Activated naive CD8-positive, alpha-beta T cell treated with anti-CD3 and anti-CD28 coated beads, Interleukin-2, amount 50 U/mL, for 24 hours (primary cell): ENCODE measurements at places on chromosomes 7 and 10.

- DNase-seq = peak; percentile 76
Observed at GRCh38 chr7:106153891-106154449, 41.9 kb upstream of the SYPL1 start.

DNA sequence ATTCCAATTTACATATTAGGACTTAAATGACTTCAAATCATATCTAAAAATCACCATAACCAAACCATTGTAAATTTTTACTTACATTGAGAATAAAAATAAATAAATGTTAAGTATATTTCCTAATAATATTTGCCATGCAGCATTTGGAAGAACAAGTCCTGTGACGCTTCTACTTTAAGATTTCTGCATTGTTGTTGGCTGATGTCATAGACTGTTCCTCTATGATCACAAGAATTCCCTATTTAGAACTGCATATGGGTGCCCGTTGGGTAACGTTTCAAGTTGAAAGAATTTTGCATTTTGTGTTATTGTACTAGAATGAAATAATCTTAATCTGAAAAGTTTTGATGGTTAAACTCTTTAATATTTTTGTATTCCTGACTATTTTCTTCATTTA is 5.1 kb upstream of the ITGB1 start:
- DNase-seq = no peak

DNA sequence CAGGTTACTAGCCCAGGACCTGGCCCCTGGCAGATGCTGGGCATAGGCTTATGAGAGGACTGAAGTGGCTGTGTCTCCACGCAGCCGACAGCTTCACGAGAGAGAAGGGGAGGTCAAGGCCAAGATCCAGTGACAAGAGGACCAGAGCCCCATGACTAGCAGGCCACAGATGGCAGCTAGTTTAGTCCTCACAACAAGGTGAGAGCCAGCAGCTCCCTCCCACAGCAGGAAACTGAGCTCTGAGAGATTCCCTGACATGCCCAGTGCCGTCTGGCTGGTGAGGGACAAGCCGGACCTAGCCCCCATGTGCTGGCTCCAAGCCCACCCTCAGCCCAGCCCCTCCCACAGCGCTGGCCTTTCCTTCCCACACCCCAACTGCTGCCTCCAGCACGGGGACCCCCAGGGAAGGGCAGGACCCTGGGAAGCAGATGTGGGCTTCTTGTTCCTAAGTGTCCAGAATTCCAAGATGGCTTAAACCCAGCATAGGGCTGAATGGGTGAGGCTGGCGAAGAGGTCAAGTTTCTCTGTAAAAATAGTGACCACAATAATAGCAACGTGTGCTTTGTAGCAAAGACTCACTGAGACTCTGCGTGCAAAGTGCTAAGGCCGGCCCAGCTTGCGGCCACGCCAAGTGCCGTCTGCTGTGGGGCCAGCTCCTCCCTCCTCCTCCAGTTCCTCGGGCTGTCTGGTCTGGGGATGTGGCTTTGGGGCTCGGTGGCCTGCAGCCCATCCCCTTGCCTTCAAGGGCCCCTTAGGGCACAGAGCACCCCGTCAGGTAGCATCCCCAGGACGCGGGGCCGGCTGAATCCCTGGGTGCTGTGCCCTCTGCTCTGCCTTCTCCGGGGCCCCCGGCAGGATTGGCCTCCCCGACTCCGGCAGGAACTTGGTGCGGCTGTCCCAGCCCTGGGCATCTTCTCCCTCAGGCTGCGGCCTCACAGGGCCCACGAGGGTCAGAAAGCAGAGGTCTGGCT is 7.8 kb upstream of the FAM20C start:
- DNase-seq = no peak

DNA sequence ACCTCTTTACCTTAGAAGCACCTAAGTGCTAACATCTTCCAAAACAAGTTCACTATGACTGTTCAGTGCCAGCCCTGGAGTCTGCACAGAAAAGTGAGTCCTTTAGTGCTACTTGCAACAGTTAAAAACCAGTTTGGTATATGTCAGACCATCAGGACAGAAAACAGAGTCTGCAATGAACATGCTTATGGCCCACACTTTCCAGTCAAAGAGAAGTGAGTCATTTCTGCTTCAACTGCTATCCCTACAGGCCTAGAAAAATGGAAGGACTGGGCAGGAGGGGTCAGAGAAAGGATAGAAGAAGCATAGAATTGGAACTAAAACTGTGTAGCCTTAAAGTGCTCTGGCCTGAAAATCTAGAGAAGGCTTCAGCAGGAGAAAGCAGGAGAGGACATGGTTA is 108.0 kb downstream of the PDE1C start:
- DNase-seq = no peak

DNA sequence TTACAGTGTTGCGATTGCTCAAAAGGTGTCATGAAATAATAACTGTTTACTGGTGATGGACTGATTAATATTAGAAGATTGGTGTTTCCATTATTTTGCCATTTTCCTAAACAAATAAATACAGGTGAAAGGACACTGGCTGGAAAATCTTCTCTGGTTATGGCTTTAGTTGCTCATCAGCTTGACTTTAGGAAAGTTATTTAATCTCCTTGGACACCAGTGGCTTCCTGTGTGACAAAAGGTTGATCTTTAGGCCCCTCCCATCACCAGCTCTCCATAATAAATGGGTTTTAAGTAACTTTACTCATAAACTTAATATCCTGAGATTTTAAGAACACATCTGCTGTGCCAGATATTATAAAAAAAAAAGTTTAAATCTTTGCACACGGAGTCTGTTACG is 737 bp downstream of the CABCOCO1 start:
- no peak for DNase-seq

DNA sequence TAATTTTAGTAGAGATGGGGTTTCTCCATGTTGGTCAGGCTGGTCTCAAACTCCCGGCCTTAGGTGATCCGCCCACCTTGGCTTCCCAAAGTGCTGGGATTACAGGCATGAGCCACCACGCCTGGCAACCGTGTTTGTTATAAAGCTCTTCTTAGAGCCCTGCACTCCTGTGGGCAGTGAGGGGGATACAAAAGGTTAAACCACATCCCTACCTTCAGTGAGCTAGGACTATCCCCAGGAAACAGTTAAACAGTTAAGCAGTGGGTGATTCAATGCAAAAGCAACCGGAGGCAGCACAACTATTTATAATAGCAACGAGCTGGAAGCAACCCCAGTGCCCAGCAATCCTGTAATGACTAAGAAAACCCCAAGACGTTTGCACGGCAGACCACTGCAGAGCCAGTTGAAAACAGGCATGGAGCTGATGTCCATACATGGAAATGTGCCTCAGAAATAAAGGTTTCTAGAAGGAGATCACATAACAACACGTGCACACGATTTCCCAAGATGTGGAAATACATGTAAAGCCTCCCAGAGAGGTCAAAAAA is 107.2 kb upstream of the LYZL2 start:
- DNase-seq = peak; percentile 38

GRCh38 chr10:13091801-13092200 is 8.2 kb upstream of the OPTN start:
- no peak for DNase-seq

GRCh38 chr7:143331179-143331801 is 15.4 kb downstream of the CLCN1 start:
- no peak for DNase-seq

GRCh38 chr7:43750016-43750887 is 8.2 kb upstream of the BLVRA start:
- DNase-seq = no peak

- no peak for DNase-seq
Observed at GRCh38 chr7:72504061-72504706, 92.0 kb upstream of the CALN1 start.

GRCh38 chr7:155943251-155943899 is 131.1 kb upstream of the SHH start:
- no peak for DNase-seq

- no peak for DNase-seq
Observed at GRCh38 chr7:34038816-34039470, 133.6 kb downstream of the BMPER start.

DNA sequence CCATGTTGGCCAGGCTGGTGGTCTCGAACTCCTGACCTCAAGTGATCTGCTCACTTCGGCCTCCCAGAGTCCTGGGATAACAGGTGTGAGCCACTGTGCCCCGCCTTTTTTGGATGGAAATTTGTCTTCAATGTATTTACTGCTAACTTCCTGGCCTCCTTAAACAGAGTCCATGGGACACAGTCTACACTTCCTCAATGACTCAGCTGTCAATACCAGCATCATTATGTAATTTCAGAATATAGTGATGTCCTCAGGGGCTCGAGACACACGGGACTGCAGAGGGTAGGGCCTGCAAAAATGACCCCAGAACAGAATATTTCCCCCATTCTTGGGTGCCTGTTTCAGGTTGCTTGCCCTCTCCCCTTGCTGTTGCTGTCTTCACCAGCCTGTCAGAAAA is 31.1 kb downstream of the CAMK2G start:
- DNase-seq = no peak

- no peak for DNase-seq
Observed at GRCh38 chr10:20993389-20993788, 96.3 kb upstream of the NEBL start.

GRCh38 chr10:120735773-120736371 is 115.3 kb upstream of the WDR11 start:
- DNase-seq = no peak

DNA sequence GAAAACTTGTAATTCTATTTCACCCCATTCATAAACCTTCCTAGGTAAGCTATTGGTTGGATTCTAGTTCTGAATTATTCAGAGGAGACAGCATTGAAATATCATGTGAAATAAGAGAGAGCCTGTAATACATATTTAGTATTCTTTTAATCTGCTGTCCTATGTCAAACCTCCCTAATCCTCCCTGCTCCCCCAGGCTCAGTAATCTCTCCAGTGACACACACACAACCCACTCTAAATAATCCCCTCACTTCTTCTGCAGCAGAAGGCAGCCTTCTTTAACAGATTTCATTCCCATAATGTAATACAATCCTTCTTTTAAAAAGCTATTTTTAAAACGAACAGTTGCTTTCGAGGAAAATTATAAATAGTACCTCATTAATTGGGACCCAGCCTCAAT is 639.7 kb upstream of the AUTS2 start:
- no peak for DNase-seq

DNA sequence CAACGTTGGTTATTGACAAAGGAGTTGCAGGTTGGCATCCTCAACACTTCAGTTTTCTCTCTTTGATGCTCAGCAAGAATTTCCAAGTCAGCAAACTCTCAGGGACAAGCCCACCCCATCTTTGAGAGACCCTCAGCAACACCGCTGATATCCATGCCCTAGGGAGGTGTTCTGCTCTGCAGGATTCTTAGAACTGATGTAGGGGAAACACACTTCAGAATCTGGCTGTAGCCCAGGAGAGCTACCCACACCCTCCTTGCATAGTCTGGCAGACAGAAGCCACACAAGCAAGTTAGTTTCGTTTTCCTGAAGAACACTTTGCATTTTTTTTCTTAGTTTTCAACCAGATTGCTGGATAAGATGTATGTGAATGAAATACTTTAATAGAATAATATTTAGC is 822 bp downstream of the SAMD9L start:
- peak; percentile 20 for DNase-seq

GRCh38 chr10:131166486-131166885 is 145.0 kb downstream of the TCERG1L start:
- no peak for DNase-seq

GRCh38 chr7:17589671-17590070 is 291.2 kb downstream of the AHR start:
- no peak for DNase-seq

DNA sequence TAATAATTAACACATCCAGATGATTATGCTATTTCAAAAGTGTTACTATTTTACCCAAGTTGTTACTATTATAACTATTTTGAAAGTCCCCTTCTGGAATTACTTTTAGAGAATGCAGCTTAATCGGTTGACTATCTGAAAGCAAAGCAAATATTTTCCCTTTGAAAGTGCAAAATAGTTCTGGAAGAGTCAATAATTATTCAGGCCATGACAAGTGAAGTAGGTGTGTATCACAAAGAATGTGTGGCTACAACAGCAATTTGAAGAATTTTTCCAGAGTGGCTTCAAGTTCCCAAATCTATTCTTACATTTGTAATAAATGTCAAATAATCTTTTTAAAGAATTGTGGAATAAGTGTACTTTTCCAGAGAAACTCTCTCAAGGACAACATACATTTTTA is 42.8 kb downstream of the RNLS start:
- DNase-seq = no peak

- DNase-seq = peak; percentile 30
Observed at GRCh38 chr7:29408841-29409243, 154.8 kb upstream of the PRR15 start.

DNA sequence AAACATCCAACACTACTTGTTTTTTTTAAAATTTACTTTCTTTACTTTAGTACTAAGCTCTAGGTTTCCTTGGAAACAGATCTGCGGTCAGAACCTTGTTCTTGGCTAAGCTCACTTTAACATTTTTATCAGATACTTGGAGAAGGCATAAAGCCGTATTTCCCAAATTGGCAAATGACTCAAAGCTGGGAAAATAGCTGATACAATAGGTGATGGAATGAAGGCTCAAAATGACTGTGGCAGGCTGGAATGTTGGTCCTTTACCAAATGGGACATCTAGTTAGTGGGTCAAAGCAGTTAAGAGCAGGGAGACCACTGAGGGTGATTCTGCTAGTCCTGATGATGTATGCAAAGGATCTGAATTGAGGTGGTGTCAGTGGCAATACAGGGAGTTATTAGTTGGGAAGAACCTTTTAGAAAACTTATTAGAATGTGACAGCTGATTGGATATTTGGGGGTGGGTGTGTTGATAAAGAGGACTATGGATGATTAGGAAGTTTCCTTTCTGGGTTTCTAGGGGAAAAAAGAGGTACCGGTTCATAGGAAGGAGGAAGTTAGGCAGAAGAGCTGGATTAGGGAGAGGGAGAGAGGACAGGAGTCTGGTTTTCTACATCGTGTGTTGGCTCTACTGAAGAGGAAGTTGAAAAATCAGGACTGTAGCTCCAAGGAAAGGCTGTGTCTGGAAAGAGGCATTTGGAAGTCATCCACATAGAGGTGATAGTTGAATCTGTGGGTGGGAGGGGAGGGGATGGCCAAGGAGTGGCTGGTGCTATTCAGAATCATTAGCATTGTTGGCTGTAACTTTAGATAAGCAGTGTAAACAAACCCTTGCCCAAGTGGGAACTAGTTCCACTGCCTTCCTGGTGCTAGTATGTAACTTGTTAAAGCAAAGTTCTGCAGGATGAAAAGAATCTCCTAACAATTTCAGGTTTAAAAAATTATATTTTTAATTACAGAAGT is 13.1 kb downstream of the PLCE1 start:
- no peak for DNase-seq

- DNase-seq = no peak
Observed at GRCh38 chr10:5560142-5560816, 35.5 kb downstream of the CALML3 start.

GRCh38 chr10:125035588-125036295 is 93.8 kb downstream of the ZRANB1 start:
- no peak for DNase-seq

DNA sequence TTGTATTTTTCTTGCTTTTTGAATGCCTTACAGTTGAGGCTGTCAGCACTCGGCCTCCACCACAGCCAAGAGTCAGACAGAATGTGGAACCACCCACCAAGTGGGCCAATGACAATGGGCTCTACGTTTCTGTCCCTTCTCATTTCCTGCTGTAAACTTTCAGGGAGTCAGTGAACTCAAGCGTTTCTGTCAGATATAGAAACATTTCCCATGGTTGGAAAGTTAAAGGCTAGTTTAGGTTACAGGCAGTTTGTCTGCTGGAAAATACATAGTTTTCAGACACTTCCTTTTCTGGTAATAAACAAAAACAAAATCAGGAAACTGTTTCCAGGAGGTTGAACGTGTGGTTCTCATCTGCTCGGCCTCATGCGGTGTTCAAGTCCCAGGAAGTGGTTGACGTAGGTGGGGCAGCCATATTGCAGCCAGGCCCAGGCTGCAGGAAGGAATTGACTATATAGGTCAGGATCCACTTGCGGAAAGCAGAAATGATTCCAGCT is 245.1 kb downstream of the CAMK1D start:
- DNase-seq = peak; percentile 18

- DNase-seq = no peak
Observed at GRCh38 chr10:27947540-27947939, 51.3 kb downstream of the ODAD2 start.
